ENCODE measurements at places on chromosomes 6 and 20.

DNA sequence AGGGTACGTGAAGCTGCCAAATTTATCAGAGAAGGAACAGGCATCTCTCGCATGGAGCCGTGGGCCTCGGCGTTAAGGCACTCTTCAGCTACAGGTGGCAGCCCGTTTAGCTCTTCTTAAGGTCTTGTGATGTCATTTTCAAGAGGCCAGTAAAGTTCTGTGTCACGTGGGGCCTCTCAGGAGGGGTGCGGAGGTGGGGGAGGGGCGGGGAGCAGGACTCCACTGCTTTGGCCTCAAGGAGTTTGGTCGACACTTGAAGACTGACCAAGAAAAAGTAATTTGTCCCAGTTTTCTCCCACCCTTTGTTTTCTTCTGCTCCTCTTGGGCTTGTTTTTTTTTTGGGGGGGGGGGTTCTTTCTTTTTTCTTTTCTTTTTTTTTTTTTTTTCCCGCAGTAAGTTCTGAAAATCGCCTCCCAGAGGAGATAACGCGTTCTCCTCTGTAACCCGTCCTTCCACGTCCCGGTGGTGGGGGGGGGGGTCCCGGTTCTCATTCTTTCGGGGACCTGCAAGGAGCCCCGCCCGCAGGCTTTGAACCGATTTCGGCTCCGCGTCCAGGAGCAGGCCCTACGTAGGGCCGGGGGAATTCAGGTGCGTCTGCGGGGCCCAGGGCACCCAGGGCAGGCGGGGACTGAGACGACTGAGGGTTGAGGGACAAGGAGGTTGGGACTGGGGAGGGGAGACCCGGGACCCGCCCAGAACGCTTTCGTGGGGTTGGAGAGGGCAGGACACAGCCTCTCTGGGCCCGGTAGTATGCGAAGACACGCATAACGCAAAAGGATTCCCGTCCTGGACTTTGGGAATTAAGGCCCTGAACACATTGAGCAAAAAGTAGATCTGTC lies 26.0 kb downstream of the GPX6 start:
- peak; percentile 88 for DNase-seq

DNA sequence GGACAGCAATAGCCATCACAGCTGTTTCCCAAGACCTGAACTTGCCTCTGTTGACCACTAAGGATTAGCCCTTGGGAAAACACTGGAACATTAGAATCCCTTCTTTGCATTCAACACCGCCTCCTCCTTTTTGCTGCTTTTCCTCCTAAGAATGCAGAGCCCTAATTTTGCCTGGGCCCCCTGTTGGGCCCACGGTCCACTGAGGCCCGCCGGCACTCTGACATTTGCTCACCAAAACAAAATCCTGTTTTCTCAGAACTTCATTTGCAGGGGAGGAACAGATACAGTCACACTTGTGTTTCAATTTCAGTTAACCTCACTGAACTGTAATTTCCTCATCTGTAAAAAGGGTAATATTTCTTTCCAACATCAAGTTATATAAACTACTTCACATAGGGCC lies 116.0 kb upstream of the JARID2 start:
- no peak for DNase-seq

GRCh38 chr20:46014517-46015396 lies 6.0 kb downstream of the MMP9 start:
- no peak for DNase-seq

GRCh38 chr6:122580737-122581136 lies 29.5 kb upstream of the PKIB start:
- DNase-seq, result peak; percentile 47
